Hypothalamus (tissue), 51 donors: ENCODE measurements at places on chromosomes 2 and 18.

GRCh38 chr2:27807476-27807875 is 36.0 kb downstream of the MRPL33 start:
- no peak for DNase-seq

- no peak for DNase-seq
Measured at GRCh38 chr2:119122663-119123062, 35.9 kb downstream of the C1QL2 start.

- no peak for DNase-seq
Measured at GRCh38 chr2:61135510-61135909, 26.5 kb upstream of the C2orf74 start.

DNA sequence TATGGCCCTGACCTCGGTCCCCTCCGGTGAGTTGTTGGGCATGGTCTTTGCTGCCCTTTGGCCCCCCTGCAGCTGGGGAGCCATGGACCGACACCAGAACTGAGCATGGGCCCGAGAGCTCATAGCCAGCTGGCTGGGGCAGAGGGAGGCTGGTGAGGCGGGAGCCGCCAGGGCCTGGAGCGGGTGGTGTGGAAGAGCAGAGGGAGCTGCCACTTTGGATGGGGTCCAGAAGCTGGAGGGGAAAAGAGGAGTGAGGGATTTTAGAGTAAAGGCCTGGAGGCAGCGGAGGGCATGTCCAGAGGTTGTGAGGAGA is 16.5 kb upstream of the CNNM3 start:
- no peak for DNase-seq

DNA sequence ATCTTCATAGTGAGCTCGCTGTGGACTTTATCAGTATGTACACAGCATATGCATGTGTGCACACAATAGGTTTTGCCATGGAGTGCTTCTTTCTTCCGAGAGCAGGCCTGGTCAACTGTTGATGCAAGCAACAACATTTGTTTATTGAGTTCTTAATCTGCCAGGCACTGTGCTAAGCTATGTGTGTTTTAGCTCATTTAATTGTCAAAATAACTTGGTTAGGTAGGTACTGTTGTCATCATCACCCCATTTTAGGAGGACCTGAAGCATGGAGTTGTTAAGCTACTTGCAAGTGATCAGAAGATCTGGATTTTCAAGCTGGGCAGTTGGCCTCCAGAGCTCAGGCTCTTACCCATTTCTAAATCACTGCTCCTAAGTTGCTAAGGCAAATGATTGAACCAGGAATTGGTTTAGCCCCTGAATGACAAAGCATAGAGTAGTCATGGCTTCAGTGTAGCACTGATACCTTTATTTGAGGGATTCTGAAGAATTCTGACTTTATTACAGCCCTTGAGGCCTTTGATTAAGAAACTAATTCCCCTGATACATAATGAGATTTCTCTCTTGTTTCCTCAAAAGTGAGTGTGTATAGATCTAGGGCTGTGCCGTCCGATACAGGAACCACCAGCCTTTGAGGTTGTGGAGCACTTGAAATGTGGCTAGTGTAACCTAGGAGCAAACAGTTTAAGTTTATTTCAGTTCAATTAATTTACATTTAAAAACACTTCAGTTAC is 132.9 kb downstream of the FMNL2 start:
- DNase-seq, result no peak

GRCh38 chr18:50956116-50956515 is 11.7 kb upstream of the ELAC1 start:
- DNase-seq, result no peak

- DNase-seq, result no peak
Measured at GRCh38 chr2:10513201-10513600, 65.1 kb upstream of the ODC1 start.

DNA sequence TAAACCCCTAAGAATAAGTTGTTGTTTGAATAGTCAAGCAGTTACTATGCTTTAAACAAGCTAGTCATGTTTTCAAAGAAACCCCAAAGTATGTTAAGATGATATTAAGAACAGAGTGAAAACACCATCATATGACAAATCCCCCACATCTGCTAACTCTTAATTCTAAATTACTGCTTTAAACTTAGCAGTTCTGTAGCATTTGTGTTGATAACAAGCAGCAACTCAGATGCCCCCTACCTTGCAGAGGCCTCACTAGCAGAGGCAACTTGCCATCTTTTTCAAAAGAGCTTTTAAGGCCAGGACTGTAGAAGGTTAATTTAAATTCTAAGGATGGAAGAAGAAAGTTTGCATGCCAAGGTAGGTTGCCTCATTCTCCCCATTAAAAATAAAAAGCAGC is 376.2 kb downstream of the SETBP1 start:
- DNase-seq, result no peak
